Hematopoietic multipotent progenitor cell (in vitro differentiated cells): ENCODE measurements at places on chromosomes 12 and 14.

DNA sequence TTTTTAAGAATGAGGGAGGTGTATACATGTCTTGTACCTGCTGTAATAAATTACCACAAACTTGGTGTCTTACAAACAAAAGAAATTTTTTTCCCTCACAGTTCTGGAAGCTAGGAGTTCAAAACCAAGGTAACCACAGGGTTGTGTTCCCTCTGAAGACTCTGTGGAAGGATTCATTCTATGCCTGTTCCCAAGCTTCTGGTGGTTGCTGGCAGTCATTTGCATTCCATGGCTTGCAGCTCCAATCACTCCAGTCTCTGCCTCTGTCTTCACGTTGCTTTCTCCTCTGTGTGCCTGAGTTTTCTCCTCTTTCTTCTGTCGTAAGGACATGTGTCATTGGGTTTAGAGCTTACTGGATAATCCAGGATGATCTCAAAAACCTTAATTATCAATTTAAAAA, 15.4 kb upstream of the ZNF641 start:
- no peak for DNase-seq

- no peak for DNase-seq
Measured at GRCh38 chr12:114030451-114030850, 64.3 kb upstream of the RBM19 start.

- DNase-seq: no peak
Measured at GRCh38 chr14:25516838-25517237, 466.9 kb upstream of the STXBP6 start.

- DNase-seq: no peak
Measured at GRCh38 chr14:102138961-102139285, 774 bp upstream of the WDR20 start.

GRCh38 chr12:2773199-2773875, 21.4 kb upstream of the FKBP4 start:
- DNase-seq: no peak

DNA sequence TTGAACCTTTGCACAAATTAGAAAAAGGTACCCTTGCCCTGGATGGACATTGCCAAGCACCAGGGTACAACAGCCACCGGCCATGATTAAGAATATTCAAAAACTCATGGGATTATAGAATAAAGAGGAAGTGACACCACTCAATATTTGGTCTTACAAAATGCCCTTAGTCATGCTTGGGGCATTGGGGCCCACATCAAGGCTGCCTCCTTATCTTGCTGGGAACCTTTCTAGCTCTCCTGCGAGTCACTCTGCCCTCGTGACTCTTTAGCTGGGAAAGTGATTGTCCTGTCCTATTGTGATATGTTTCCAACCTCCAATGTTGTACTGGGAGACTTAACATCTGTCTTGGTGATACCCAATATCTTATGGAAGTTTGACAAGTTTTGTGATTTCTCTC, 57.8 kb downstream of the GTF2A1 start:
- DNase-seq: no peak

DNA sequence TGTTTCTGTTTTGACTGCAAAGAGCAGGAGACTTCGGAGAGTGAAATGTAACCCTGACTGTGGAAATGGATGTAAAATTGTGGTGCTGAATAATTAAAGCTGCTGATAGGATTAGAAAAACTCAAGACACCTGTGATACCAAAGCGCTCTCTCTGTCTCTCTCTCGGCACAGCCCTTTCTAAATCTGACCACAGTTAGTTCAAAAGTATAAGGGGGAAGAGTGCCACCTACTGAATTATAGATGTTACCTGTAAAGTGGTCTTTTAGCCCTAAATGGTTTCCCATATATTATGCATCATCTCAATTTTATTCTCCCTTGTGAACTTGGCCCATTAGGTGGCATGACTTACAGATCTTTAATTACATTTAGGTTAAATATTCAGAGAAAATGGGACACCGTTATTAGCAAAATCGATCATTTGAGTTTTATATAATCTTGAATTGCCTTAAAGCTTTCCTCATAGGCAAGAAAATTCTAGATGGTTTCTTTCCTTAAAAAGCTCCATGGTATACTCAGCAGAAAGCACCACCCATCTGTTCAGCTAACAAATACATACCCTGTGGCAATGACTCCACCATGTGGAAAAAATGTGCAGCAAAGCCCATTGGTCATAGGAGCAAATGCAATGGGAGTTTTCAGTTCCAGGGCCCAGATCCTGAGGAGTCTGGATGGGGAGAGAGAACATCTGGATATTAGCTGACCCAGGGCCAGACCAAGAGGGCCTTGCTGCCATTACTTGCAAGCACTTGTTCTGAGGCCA, 18.1 kb downstream of the RFC5 start:
- DNase-seq: no peak

- no peak for DNase-seq
Measured at GRCh38 chr14:99720941-99721791, 37.1 kb downstream of the CYP46A1 start.

DNA sequence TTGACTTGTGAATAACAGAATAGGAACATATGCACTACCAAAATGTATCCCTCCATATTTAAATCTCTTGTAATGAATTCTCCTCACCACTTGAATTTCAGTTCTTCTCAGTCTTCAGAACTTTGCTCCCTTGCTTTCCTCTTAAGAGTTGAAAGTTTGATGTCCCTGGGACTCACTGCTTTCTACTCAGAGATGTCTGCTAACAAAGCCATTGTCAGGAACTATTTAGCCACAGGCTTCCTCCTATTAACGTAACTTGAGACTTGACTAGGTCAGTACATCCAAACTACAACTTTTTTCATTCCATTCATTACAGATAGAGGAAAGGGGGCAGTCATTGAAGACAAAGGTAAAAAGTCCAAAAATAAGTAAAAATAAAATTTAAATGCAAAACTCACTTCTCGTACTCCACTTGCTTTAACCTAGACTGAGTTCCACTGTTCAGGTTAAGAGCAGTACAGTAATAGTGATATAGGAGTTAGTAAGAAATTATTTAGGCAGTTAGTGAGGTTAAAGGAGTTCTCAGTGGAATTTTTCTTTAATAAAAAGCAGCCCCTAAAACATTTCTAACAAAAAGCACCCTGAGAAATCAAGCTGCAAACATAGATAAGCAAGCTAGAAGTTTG, 364.2 kb downstream of the SOX5 start:
- no peak for DNase-seq

DNA sequence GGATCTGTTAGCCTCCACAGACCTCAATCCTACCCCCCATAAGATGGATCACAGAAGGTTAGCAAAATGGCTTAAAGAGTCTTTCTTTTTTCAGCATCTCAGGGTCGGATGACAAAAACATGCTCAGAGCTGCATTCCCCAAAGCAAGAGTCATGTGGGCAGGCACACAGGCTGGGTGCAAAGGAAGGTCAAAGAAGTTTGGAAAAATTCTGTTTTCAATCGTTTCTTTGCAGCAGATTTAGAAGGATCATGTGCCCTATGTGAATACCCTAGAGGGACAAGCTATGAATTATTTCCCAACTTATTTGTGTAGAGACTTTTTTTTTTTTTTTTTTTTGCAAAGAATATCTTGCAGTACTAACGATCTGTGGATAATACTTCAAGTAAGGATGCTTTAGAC, 845.4 kb downstream of the VRK1 start:
- no peak for DNase-seq

- DNase-seq: no peak
Measured at GRCh38 chr14:37579274-37579673, 15.8 kb downstream of the FOXA1 start.

DNA sequence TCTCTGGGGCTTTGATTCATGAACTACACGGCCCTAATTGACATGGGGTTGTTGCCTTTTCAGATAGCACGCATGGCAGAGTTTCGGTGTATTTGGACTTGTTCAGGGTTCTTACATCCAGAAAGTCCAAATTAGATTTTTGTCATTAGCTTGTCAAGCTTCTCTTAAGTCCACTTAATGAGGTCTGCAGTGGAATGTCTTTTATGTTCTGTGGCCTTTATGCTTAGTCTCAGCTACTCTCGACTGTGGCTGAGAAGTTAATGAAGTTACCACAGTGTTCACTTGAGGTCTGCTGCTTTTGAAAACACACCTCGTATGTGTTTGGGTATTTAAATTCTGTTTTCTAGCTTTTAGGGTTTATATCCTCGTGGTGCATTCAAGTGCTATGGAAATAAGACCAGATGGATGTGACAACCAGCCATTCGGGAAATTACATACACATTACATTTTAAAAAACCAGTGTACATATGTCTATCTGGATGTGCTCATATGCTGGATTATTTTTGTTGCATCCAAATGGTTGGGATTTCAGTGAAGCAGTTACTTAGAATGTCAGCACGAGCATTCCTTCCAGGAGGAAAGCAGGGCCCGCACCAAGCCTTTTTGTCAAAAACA, 80.2 kb downstream of the RMST start:
- no peak for DNase-seq

DNA sequence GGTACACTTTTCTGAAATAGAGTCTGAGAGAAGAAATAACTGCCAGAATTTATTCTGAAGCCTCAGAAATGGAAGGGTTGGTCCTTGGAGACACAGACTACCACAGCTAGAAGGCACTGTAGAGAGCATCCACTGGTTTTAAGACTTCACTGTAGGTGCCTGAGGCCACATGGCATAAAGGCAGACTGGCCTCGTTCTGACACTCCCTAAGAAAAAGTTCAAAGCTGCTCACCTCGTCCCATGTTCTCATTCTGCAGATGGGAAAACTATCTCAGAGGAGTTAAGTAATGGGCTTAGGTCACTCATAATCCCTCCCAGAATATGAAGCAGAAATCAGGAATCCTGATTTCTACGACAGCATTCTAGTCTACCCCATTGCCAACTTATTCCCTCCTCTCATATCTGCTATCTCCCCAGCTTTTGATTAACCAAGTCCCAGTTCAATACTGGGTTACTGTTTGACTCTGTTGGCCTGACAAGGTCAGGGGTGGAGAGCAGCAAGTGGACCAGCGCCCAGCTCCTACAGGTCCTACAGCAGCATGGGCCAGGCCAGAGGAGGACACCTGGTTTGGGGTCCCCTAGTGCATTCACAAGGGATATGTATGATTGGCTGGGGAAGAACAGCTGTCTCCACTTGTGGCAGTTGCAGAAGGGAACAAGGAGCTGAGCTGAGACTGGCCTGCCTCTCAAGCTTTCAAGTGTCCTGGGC, 3.7 kb downstream of the ITGA5 start:
- no peak for DNase-seq

- no peak for DNase-seq
Measured at GRCh38 chr12:104480012-104480411, 23.3 kb downstream of the CHST11 start.

- peak; percentile 63 for DNase-seq
Measured at GRCh38 chr12:98424726-98425401, 90.5 kb upstream of the TMPO start.

DNA sequence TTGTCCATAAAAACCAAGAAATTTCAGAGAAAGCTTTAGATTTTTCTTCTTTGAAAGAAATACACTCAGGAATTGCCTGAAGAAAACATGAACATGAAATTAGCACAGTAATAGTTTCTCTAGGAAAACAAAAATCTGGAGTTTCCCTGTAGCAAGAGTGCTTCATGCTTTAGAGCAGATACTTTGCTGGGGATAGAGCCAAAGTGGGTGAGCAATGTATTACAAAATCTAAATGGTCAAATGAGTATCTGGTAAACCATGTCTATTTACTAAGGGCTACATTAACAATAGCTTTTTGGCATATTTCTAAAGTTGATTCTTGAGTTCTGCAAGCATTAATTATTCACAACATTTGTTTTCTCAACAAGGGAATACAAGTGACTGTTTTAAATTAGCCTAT, 26.2 kb downstream of the AVPR1A start:
- no peak for DNase-seq

DNA sequence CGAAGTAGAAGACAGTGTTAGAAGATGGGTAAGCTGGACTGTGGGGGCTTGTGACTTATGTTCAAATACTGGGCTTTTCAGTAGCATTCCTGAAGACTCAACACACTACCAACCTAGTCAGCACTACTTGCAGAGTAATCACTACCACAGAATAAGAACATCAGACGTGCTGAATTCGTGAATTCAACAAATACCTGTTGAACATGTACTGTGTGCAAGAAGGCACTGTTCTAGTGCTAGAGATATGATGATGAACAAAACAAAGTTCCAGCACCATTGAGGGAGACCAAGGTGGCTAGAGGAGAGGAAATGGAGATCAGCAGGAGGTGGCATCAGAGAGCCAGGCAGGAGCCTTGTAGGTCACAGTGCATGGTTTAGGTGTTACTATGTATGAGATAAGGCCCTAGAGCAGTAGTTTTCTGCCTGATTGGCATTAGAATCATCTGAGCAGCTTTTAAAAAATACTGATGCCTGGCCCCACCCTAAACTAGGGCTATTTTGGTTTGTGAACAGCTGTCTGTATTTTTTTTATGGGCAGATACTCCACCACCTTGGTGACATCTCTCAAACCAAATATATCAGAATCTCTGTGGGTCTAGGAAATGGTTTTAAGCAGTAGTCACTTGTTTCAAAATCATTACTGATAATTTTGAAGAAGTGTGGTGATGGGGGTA, 26.8 kb downstream of the FERMT2 start:
- no peak for DNase-seq

DNA sequence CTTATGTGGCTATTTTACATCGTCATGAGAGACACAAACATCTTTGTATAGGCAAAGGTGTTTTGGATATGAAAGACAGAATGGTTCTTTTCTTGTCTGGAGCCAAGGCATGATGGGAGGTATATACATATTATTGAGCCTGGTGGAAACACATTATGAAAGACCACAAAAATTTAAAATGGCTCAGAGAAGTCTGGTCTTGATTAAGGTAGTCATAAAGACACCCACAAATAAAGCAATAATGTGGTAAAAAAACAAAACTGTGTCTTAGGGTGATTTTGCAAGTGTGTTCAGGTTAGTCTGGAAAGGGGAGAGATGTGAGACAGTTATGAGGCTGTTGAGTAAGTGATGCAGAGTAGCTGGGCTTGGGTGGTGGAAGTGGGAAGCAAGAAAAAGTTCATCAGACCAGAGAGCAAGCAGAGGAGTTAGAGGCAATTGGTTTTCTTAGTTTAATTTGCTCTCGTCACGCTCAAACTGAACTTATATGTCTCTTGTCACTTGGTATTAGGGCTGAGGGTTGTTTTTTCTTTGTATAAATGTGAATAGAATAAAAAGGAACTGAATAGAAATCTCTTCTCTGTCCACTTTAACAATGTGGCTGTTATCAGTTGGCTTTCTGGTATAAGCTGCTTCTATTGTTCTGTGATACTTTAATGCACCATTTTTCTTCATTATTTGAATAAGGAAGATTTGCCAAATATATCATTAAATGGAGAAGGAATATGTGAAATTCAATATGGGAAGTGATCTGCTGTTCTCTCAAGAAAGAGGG, 115.0 kb downstream of the AKAP6 start:
- DNase-seq: no peak

- DNase-seq: no peak
Measured at GRCh38 chr12:23704992-23705943, 244.2 kb downstream of the SOX5 start.

GRCh38 chr12:92739113-92739512, 36.3 kb downstream of the PLEKHG7 start:
- DNase-seq: no peak
